ENCODE measurements at places on chromosomes 1 and 21.

GRCh38 chr1:209268479-209268878 is 315.0 kb upstream of the CAMK1G start:
- DNase-seq, result no peak

DNA sequence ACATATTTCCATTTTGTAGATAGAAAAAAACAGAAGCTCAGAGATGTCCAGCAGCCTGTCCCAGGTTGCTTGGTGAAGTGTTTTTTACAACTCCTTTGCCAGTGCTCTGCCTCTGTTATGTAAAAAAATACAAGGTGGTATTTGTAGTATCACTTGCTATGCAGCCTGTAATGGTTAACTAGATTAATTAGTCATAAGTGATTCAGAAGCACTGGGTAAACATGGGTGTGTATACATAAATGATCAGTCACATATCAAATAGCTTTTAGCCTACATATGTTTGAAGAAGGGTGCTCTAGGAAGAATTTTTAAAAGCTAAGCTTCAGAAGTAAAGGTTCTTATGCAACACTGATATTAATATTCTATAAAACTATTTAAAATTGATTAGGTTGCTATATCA is 70.0 kb upstream of the MAGI3 start:
- no peak for DNase-seq

GRCh38 chr1:212553676-212554075 is 54.9 kb upstream of the ATF3 start:
- no peak for DNase-seq

GRCh38 chr1:89863165-89863830 is 42.5 kb downstream of the LRRC8D start:
- no peak for DNase-seq

DNA sequence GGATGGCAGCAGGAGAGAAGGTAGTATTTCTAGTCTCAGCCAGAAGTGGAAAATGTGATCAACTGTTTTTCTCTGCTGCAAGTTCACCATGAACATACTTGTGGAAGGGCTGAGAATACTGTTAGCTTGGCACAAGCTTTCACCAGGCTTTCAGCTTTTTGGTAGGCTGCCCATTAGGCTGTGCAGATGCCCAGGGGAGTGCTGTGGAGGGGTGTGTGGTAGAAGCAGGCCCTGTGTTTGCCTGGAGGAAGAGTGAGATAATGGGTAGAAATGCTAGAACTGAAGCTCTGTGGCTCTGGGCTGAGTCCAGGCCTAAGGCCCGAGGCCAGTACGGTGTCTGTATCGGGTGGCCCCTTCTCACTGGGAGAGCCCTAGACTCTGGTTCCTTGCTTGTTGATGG is 9.8 kb downstream of the DNAJC6 start:
- peak; percentile 86 for DNase-seq

DNA sequence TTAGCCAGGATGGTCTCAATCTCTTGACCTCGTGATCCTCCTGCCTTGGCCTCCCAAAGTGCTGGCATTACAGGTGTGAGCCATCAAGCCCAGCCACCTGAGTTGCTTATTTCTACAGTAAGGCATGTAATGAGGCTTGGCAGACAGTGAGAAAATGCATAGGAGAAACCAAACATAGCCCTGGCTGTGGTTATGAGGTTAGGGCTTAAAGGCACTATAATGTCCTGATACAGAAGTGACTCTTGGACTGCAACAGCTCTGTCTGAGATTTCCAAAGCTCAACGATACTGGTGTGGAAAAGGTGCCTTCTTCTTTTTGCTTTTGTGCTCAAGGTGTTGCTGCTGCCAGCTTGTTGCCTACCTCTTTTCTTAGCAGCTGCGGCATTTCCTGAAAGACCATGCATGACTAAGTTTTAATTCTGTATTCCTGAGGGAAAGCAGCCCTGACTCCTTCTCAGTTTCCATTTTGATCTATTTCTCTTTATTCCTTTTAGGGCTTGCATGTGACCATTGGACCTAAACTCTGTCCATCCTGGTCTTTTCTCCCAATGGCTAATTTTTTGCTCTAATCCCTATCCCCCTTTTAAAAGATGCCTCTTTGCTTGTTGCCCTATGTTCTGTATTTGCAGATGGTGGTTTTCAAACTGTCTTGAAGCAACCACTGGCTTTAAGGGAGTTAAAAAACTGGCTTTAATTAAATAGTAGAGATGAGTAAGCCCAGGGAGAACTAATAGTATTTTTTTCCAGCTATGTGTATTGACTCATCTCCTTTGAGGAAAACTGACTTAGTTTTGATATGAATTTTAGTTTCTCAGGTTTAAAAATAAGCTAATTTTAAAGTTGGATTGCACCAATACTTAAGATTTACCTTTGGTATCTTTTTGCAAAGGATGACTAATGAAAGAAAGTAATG is 70.3 kb downstream of the KIF1B start:
- DNase-seq, result no peak

- no peak for DNase-seq
Observed at GRCh38 chr1:208344202-208344857, 100.1 kb upstream of the PLXNA2 start.

GRCh38 chr1:98478121-98478520 is 183.4 kb upstream of the SNX7 start:
- no peak for DNase-seq

GRCh38 chr1:240314845-240315801 is 223.4 kb downstream of the FMN2 start:
- no peak for DNase-seq

DNA sequence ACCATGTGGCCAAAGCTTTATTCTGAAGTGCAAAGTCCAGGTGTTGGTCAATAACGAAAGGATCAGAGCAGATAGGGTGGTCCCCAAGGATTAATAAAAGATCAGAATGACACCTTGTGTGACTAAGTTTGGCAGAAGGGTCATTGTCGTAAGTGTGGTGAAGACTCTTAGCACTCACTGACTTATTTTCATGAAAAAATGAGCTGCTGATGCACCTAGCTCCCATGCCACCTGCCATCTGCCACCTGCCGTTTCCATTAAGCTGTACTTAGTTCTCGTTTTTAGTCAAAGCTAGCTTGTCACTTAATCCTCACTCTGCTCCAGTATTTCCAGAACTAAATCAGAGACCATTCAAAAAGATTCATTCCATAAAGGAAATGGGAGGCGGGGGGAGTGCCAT is 112.6 kb downstream of the SEC16B start:
- no peak for DNase-seq

DNA sequence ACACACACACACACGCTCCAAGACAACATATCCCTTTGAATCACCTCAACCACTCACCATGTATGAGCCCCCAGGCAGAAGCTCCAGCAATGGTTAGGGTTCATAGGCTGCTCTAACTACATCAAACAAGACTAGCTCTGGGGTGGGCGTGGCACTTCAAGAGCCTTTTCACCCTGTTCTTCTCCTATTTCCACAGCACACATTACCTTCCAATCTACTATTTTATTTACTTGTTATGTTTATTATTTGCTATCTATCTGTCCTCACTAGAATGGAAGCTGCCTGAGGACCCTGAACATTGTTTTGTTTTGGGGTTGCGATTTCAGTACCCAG is 28.7 kb downstream of the TRABD2B start:
- no peak for DNase-seq

DNA sequence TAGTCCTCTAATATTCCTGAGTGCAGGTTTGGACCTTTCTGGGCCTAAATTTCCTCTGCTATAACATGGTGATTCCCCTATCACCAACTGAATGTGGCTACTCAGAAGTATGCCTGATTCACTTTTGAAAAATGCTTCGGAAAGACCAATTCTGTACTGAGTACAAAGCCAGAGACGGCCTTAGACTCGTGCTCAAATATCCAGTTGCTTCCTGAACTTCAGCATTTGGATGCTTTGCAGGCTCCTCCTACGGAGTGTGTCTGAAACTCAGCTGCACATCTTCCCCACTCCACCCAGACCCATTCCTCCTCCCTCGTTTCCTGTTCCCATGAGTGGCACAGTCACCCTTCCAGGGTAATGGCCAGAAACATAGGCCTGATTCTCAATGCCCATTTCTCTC is 98.4 kb upstream of the GADD45A start:
- no peak for DNase-seq

DNA sequence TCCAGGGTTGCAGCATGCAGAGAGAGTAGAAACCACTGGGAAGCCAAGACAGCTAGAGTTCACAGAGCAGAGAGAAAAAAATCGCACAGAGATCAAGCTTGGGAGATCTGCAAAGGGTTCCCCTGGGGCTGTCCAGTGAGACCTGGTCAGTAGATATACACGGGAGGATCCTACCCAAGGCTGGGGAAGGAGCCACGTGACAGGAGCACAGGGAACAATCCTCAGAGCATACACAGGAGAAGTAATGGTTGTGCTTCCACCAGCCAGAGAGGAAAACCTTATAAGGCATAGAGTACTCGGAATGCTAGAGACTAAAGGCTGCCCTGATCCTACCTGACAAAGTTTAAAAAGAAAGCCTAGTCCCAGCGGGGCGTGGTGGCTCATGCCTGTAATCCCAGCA is 53.9 kb downstream of the GABPA start:
- no peak for DNase-seq

GRCh38 chr1:187733232-187733631 is 904.5 kb downstream of the PLA2G4A start:
- no peak for DNase-seq

- no peak for DNase-seq
Observed at GRCh38 chr1:183761871-183762270, 43.0 kb upstream of the RGL1 start.

- peak; percentile 27 for DNase-seq
Observed at GRCh38 chr1:154186852-154187501, 4.9 kb downstream of the TPM3 start.

- DNase-seq, result no peak
Observed at GRCh38 chr1:44244986-44245385, 31.7 kb downstream of the DMAP1 start.

GRCh38 chr1:170461291-170461747 is 70.6 kb upstream of the GORAB start:
- no peak for DNase-seq

DNA sequence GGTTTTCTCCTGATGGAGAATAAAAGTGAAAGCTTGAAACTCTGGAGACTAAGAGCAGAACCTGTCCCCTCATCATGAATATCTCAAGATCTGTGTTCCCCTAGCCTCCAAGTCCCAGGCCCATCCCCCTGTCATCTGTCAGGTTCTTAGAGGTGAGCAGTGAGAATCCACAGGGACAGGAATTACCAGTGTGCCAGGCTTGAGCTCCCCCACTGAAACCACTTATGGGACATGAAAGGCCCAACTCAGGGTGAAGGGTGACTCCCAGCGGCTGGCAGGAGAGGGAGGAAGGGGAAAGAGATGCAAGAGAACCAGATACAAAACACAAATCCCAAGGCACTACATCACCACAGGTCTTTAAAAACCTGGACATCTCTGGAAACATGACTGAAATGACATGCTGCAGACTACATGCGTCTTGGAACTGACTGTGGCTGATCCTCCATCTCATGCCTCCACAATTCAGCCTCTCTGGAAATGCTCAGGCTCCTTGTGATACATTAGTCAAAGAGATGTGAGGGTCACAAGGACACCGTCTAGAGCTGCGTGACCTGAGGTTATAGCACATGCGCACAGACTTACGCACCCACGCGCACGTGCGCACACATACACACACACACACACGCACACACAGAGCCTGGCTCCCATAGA is 6.8 kb upstream of the LY9 start:
- DNase-seq, result no peak

- no peak for DNase-seq
Observed at GRCh38 chr21:29157080-29157479, 26.6 kb downstream of the MAP3K7CL start.

All from hematopoietic multipotent progenitor cell treated with erythropoietin and hydrocortisone succinate and interleukin-3 and kit ligand, for 8 days (in vitro differentiated cells).